ENCODE measurements at places on chromosomes 2 and 18.

DNA sequence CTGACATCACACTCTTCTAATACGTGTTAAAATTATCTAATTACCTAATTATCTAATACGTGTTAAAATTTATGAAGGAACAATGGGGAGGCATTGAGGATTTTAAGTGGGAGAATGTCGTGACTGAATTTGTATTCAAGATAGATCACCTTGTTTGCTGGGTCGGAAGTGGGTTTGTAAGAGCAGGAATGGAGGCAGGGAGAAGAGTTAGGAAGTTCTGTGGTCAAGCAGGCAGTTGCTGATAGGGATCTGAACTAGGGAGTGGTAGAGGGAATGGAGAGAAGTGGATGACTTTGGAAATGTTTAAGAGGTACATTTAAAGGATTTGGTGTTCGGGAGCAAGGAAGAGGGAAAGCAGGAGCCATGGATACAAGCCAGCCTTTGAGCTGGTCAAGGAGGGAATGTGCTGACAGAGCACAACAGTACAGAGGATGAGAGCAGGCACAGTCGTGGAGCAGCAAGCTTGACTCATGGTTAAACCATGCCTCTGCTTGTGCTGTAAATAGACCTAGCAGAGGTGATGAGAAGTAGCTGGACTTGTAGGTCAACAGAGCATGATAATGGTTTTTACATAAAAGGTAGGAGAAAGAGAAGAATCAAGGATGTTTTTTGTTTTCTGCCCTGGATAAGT is 16.2 kb downstream of the IL18RAP start:
- DNase-seq: no peak

- no peak for DNase-seq
Measured at GRCh38 chr2:232508251-232508650, 11.9 kb upstream of the PRSS56 start.

DNA sequence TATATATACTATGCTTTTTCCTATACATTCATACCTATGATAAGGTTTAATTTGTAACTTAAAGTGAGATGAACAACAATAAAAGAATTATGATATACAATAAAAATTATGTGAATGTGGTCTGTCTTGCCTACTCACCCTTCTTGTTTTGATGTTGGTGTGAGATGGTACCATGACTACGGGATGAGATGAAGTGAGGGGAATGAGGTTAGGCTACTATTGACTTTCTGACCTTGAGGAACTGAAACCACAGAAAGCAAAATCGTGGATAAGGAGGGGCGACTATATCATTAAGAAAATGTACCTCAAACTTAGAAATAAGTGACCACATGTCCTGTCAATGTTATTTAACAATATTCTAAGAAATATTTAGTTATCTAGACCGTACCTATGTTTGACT is 103.9 kb upstream of the PPP1CB start:
- no peak for DNase-seq

- DNase-seq: no peak
Measured at GRCh38 chr2:3462493-3463104, 56.7 kb downstream of the ADI1 start.

- DNase-seq: peak; percentile 26
Measured at GRCh38 chr18:35142275-35142615, 98.6 kb upstream of the ZNF397 start.

- no peak for DNase-seq
Measured at GRCh38 chr2:38474021-38474456, 97.0 kb upstream of the ATL2 start.

DNA sequence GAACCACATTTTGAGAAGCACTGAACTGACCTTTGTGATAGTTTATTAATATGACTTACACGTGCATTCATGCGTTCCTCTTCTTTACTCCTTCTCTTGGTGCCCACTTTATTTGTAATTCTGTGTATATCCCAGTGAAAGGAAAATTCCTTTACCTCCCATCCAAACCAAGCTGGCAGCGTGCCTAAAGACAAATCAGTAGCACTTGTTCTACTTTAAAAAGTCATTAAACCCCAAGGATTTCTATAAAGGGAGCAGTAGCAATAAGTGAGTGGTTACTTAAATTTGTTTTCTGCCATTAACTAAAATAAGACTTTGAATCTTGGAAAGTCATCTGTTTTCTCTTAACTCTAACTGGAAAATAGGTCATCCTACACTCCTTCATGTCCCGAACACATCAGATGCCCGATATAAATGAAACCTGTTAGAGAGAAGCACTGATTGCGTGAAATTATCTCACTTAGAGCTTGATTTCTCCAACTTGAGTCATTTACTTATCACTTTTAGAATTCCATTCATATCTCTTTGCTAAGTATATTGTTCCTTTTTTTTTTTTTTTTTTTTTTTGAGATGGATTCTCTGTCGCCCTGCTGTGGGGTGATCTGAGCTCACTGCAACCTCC is 10.7 kb downstream of the PIK3C3 start:
- DNase-seq: no peak

- no peak for DNase-seq
Measured at GRCh38 chr2:127820080-127820668, 9.2 kb upstream of the WDR33 start.

- no peak for DNase-seq
Measured at GRCh38 chr18:49238433-49239042, 221.9 kb downstream of the DYM start.

DNA sequence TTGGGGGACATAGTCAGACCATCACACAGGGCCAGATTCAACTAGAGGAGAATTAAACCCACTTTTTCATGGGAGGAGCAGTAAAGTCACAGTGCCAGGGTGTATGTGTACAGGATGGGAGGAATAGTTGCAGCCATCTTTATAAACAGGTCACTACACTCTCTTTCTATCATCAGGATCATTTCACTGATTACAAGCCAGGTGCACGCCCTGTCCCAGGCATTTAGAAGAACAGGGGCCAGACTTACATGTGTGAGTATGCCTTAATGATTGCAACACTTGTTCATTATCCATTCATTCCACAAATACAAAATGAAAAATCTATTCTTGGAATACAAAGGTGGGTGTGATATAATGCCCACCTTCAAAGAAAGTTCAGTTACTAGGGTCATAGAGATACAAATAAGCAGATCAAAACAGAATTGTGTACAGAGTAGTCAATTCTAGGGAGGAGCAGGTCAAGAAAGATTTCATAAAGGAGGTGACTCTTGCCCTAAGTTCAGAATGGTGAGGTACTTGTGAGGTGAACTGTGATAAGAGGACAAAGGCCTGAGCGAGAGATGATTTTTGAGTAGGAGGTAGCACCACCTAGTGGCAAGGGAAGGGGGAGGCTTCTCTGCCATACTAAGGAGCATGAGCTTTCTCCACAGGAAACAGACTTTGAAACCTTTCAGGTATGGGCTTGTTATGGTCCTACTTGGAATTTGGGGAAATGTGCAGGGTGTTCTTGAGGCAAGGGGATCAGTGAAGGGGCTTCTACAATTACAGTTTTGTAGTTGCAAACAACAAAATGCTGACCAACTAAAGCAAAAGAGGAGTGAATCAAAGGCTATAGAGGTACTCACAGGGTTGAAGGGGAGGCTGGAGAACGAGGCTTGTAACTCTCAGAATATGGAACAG is 156.3 kb downstream of the SUCLG1 start:
- DNase-seq: peak; percentile 54

- DNase-seq: no peak
Measured at GRCh38 chr18:49161627-49162026, 210.9 kb upstream of the SMAD7 start.

GRCh38 chr2:145740302-145740701 is 1220.4 kb upstream of the ZEB2 start:
- no peak for DNase-seq

DNA sequence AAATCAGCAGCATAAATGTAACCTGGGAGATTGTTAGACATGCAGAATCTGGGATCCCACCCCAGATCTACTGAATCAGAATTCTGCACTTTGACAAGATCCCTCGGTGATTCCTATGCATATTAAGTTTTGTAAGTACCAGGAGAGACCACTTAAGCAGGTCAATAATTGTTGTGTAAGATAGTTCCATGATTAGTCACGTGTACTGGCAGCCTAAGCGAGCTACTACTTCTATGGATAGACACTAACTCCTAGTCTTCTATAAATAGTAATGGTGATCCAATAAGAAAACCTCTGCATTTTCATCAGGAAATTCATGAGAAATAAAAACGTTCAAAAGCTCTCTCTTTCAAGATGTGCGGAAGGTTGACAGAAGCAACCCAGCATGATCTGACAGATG is 988.2 kb upstream of the CHAC2 start:
- no peak for DNase-seq

DNA sequence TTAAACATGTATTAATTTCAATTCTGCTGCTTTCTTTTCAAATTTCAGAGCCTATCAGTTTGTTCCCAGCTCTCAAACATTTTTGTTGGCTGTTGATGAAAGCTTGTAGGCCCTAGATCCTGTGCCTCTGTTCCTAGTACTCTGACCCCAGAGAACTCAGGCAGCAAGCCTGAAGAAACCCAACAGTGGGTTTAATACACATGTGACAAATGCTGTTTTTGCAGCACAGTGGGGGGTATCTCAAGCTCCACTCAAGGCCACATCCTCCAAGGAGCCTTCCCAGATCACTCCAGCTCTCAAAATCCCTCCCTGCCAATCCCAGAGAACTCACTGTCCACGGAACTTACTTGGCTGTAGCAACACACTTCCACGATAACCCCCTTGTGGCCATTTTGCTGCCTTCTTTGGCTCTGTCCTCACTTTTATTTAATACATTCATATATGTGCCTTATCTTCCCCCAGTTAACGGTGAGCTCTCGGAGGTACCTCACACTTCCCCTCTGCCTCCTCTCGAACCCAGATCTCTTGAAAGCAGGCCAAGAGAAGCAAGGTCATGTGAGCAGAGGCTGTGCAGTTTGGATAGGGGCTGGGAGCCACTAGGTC is 122.4 kb downstream of the TNS1 start:
- DNase-seq: no peak

GRCh38 chr2:70855667-70856066 is 20.1 kb upstream of the CD207 start:
- DNase-seq: no peak

DNA sequence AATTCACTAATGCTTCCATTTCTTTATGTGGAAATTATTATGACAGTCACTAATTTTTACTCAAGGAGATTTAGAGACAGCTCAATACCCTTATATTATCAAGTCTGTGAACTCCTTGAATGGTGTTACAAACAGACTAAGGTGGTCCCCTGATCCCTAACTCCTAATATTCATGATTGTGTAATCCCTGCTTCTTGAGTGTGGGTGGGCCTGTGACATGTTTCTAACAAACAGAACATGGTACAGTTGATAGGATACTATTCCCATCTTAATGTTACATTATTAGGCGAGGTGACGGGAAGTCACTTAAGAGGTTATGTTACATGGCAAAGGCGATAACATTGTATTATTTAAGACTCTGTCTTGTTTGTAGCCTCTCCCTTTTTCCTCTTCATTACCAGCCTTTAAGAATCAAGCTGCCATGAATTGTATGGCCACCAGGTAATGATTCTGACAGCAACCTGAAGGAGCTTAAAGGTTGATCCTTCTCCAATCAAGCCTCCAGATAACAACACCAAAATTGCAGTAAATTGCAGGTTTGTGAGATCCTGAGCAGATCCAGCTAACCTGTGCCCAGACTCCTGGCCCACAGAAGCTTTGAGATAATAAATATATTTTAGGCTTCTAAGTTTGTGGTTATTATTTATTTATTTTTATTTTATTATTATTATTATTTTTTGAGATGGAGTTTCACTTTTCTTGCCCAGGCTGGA is 32.1 kb downstream of the CYTIP start:
- no peak for DNase-seq

DNA sequence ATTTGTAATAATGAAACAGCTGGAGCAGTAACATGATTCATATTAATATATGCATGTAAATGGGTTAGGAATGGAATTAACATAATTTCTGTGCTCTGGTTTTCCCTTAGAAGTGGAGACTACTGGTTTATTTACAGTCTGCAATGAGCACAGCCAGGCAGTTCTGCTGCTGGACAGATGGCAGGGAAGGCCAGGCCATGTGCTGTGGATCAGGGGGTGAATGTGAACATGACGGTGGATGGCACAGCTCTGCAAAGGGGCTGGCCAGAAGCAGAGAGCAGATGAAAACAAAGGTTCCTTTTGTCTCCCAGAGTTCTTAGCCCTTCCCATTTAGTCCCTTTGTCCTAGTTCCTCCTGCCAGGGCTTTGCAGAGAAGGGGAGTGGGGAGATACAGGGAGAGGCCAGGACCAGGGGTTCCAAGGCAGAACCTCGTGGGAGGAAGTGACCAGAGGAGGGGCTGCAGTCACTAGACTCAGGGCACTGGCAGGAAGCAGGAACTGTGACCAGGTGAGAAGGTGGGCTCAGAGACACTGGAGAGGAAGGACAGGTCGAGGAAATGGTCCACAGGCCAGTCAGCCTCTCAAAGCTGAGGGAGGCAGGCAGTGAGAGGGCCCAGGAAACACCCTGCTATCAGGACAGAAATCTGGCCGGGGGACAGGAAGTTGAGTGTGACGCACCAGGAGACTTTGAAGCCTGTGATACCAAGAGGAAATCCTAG is 112.9 kb upstream of the ATP8B1 start:
- peak; percentile 83 for DNase-seq

DNA sequence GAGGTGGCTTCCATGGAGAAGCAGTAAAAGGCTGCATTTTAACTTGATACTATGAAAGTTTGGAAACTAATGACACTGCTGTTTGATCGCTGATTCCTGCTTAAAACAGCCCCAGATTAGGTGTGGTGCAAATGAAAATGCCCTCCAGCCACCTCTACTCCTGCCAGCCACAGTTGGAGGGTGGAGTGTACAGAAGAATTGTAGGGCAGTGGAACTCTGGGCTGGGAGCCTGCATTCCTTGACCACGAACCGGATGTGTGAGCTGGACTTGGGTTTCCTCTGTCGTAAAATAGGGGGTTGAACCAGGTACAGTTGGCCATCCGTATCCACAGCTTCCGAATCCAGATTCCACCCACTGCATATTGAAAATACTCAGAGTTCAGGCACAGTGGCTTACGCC is 84.6 kb upstream of the RFX8 start:
- DNase-seq: no peak

DNA sequence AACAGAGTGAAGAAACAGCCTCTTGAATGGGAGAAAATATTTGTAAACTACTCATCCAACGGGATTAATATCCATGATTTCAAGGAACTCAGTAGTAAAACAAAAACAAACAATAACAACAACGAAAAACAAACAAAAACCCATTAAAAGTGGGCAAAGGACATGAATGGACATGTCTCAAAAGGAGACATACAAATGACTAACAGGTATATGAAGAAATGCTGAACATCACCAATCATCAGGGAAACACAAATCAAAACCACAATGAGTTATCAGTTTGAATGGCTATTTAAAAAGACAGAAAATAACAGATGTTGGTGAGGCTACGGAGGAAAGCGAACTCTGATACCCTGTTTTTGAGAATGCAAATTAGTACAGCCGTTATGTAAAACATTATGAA is 224.8 kb upstream of the NRXN1 start:
- no peak for DNase-seq

Measured in NCI-H1092 treated with DMSO at 0.1 percent for 48 hours (cell line).